BE2C (cell line): ENCODE measurements at places on chromosomes 12 and 14.

- DNase-seq, result no peak
These were observed 231.2 kb upstream of the PLEKHG7 start for GRCh38 chr12:92471551-92471950.

- DNase-seq, result no peak
These were observed 28.8 kb downstream of the PROX2 start for GRCh38 chr14:74846968-74847665.

GRCh38 chr14:65290830-65291229 lies 121.7 kb upstream of the FUT8 start:
- DNase-seq, result no peak

DNA sequence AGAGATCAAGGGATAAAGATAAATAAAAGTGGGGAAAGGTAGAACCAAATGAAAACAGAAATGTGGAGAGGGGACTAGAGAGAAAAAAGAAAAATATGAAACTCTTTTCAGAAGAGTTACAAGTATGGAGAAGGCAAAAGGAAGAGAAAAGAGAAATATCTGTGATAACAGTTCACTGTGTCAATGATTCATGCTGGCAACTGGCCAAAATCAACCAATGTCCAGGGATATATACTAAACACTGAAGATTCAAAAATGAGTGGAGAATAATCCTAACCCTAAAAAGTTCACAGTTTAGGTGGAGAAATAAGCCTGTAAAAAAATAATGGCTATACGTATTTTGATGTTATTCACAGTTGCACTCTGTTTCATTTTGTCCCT lies 372.3 kb upstream of the KITLG start:
- peak; percentile 10 for DNase-seq

- no peak for DNase-seq
These were observed 6.6 kb downstream of the PDE6H start for GRCh38 chr12:14979468-14979867.

DNA sequence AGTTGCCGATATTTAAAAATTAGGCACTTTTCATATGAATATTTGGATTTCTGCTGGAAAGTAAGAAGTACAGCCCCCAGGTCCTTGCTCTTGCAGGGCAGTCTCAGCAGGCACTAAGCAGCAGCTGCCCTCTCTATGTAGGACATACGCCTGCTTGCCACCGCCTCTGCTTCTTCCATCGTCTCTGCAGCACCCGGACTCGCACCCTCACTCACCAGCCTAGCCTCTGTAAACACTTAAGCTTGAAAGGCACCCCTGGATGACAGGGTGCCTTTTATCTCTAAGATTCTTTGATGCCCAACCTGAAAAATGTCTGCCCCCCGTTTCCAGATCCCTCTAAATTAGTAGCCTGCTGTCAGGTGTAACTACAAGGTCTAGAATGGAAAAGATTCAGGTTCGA lies 19.0 kb downstream of the OTUB2 start:
- DNase-seq, result no peak
